Left lobe of liver (tissue), 2 donors: ENCODE measurements at places on chromosomes 3 and 15.

- DNase-seq, result no peak
These were observed 171.5 kb upstream of the NR2E3 start for GRCh38 chr15:71638876-71639275.

GRCh38 chr3:123297627-123297899 lies 95.8 kb downstream of the SEC22A start:
- no peak for DNase-seq

GRCh38 chr15:60652245-60652644 lies 173.3 kb upstream of the ICE2 start:
- no peak for DNase-seq

DNA sequence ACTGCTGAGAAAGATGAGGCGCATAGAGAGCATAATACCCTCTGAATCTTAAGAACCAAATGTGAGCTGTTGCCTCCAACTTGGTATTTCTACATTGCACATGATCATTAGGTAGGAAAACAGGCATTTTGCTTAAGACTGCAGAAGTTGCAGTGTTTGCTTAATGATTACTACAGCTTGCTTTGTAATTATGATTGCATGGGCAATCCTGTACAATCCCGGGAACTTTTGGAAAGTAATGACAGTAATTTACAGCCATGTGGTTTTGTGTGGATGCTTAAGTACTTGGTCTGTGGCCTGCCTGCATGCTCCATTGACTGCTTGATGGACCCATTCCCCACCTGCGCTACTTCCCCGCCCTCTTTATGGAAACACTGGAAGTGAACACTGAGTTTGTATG lies 301.1 kb downstream of the DIPK2A start:
- DNase-seq, result no peak

- DNase-seq, result no peak
These were observed 77.8 kb downstream of the IL20RB start for GRCh38 chr3:137035631-137036030.

DNA sequence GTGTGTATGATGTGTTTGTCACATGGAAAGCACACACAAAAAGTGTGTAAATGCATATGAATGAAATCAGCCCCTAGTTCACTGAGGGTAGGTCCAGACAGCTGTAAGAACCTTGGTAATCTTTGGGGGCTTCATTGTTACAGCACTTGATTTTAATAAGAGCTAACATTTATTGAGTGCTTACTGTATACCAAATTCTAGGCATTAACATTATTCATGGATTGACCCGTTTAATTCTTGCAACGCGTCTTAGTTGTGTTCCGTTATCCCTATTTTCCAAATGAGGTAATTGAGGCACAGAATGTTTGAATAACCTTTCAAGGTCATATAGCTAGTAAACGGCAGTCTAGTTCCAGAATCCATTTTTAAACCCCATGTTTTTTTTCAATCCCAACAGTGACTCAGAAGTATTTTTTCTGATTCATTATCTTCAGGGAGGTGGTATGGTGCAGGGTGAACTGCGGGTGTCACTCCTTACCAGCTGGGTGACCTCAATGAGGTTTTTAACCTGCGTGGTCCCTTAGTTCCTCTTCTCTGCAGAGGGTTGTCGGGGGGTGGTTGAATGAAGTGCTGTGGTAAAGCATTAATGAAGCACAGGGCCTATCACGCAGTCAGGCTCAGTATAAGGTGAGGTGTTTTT lies 14.2 kb downstream of the RAB8B start:
- no peak for DNase-seq

- no peak for DNase-seq
These were observed 52.2 kb downstream of the SEMA5B start for GRCh38 chr3:122975163-122975923.

GRCh38 chr3:110493438-110494092 lies 578.1 kb upstream of the NECTIN3 start:
- DNase-seq, result no peak

- no peak for DNase-seq
These were observed 142.3 kb upstream of the WNT5A start for GRCh38 chr3:55629432-55629831.

DNA sequence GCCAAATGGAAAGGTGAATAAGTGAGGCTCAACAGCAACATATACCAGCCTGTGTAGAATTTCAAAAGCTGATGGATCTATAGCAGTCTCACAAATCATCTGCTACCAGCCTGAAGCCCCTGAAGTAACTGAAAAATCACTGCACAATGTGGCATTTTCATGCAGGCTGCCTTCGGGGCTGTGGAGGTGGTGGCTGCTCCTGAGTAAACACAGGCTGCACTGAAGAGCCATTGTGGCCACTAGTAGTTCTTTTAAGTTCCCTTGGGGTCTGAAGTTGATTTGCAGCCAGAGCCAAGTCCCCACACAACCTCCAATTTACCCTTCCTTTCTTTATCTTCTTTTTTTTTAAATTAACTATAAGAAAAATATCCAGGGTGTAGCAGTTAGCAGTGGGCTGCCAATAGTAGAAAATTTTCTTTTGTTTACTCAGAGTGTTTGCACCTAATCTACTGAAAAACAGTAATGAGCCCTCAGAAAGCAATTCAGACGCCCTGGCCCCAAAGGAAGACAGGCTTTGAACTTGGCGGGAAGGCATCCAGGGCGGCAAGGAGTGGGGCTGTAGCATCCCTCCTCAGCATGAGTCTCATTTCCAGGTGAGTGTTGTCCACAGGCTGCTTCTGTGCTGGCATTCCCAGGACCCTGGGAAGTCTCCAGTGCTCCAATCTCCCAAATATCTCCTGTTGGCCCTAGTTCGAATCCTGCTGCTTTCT lies 13.3 kb upstream of the SUSD5 start:
- DNase-seq, result no peak

DNA sequence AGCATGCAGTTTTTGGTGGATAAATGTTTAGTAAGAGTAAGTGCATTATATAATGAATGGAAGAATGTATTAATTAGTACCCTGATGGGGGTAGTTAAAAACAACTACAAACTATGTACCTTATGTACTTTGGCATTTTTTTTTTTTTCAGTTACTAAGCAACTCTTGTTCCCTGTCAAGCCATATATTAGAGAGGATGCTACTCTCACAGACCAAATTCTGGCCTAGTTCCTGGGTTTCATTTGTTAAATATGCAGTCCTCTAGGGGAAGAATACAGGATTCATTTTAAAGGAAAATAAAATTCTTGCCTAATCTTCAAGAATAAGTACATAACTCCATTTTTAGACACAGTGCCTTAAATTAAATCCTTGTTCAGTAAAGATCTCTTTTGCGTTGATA lies 16.9 kb downstream of the FAM98B start:
- DNase-seq, result no peak

GRCh38 chr15:83112233-83112955 lies 4.9 kb downstream of the TM6SF1 start:
- DNase-seq, result no peak

GRCh38 chr3:97698691-97699090 lies 65.9 kb upstream of the ARL6 start:
- no peak for DNase-seq

- DNase-seq, result no peak
These were observed 45.2 kb upstream of the NR2F2 start for GRCh38 chr15:96285305-96285704.

DNA sequence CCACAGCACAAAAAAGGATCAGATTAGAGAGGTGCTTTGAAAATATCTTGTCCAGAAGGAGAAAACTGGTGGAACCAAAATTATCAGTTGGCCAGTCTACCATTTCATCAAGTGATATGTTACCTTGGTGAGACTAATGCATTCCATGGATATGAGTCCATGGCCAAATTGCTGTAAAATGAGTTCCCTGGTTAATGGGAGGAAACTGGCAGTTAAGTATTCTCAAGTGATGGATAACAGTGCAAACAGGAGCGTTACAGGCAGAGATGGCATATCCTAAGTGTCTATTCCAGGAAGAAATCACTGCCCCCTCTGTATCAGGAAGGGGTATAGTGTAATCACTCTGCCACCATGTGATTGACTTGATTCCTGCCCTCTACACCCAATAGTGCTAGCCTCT lies 34.0 kb downstream of the MYRIP start:
- DNase-seq, result no peak

DNA sequence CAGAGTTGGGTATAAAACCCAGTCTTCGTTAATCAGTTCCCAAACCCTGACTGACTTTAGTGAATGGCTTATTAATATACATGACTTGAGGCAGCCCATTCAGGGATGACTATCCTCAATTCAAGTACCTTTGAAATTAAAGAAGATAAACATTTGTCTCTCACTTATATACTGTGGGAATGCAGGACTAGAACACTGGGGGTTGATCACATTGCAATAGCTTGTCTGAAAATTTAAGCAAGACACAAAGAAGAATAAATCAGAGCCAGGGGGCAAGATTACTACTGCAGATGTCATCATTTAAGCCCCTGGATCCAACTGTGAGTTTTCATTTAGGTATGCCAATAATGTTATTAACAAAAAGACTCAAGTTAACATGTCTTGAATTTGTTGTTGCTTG lies 647.7 kb downstream of the ZPLD1 start:
- no peak for DNase-seq

DNA sequence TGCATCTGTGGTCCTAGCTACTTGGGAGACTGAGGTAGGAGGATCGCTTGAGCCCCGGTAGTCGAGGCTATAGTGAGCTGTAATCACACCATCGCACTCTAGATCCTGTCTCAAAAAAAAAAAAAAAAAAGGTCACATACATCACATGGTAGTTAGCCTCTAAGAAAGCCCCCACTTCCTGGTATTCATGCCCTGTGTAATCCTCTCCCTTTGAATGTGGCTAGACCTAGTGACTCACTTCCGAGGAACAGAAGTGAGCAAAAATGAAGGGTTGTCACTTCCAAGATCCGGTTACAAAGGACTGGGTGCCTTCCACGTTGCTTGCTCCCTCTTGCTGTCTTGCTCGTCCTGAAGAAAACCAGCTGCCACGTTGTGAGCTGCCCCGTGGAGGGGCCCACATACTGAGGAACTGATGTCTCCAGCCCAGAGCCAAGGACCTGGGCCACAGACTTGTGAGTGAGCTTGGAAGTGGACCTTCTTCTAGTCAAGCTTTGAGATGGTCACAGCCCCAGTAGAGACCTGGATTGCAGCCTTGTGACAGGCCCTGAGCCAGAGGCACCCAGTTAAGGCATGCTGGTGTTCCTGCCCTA lies 12.6 kb upstream of the LCTL start:
- no peak for DNase-seq

- DNase-seq, result no peak
These were observed 2.5 kb downstream of the HEG1 start for GRCh38 chr3:125053304-125053699.

DNA sequence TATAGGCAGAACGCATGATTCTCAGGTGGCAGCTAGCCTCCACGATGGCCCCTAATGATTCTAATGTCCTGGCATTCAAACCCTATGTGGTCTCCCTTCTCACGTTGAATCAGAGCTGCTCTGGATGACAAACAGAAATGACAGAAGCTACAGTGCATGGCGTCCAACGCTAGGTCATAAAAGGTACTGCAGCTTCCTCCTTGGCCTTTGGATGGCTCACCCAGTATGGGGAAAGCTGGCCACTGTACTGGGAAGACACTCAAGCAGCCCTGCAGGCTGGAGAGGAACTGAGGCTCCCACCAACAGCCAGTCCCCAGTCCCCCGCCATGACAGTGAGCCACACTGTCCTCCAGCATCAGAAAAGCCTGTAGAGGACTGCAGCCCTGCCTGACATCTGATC lies 286.3 kb downstream of the FAM43A start:
- peak; percentile 31 for DNase-seq

GRCh38 chr15:57421551-57421950 lies 45.2 kb downstream of the CGNL1 start:
- DNase-seq, result no peak

GRCh38 chr3:117509858-117510257 lies 800.3 kb downstream of the TUSC7 start:
- no peak for DNase-seq

- no peak for DNase-seq
These were observed 55.6 kb upstream of the TBC1D5 start for GRCh38 chr3:17798000-17798399.

- DNase-seq, result no peak
These were observed 5.8 kb upstream of the RARRES1 start for GRCh38 chr3:158737976-158738615.

DNA sequence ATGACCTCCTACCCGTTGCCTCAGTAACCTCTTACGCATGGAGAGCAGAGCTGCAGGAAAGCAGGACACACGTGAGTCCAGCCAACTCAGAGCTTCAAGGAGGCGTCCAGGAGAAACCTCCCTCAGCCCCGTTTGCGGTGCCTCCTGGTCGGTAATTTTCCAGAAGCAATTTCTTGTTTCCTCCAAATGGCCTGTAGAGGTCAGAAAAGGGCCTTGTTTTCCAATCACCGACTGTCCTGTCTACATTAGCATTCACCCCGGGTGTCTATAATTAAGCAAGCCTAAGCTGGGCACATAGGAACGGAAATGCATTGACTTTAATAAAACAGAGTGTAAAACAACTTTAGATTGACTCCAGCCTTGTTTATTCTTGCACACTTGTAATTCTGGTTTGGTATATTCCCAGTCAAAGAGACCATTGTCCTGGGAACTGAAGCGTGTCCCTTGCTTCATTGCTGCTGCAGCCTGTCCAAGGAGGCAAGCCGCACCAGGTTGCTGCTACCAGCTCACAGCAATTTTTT lies 836.2 kb downstream of the AGBL1 start:
- no peak for DNase-seq

- no peak for DNase-seq
These were observed 37.1 kb downstream of the QTRT2 start for GRCh38 chr3:114093596-114093995.

DNA sequence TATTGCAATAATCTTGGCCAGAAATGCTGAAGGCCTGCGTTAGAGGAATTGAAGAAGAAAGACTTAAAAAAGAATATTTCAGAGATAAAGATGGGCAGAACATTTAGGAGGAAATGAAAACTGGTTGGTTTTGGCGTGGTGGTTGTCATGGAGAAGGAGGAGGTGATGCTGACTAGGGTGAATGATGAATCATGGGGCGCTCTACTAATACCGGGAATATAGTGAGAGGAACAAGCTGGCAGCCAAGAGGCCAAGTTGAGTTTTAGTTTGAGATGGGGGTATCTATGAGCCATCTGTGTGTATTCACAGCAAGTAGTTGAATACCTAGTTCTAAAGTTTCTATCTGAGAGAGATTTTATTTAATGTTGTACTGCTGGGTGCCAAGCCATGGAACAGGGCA lies 6.8 kb upstream of the GAP43 start:
- DNase-seq, result no peak

GRCh38 chr15:78691167-78691850 lies 50.3 kb upstream of the CHRNB4 start:
- DNase-seq, result peak; percentile 21

DNA sequence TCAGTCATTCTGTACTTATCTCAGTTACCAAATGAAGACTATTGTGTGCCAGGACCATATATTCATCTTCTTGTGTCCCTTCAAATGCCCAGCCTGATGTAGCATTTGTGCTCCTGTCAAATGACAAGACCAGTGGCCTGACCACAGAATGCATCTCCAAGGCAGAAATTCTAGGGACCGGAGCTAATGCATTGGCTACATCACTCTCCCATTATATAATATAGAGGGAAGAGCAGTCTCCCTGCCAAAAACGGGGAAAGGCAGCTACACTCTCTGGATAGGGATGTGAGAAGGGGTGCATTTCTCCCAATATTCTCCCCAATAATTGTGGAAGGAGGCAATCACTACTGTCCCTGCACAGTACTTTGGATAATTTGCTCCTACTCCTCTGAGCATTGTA lies 312.0 kb downstream of the EPHB1 start:
- no peak for DNase-seq
